NCI-H1694 (cell line): ENCODE measurements at places on chromosomes 7 and 10.

DNA sequence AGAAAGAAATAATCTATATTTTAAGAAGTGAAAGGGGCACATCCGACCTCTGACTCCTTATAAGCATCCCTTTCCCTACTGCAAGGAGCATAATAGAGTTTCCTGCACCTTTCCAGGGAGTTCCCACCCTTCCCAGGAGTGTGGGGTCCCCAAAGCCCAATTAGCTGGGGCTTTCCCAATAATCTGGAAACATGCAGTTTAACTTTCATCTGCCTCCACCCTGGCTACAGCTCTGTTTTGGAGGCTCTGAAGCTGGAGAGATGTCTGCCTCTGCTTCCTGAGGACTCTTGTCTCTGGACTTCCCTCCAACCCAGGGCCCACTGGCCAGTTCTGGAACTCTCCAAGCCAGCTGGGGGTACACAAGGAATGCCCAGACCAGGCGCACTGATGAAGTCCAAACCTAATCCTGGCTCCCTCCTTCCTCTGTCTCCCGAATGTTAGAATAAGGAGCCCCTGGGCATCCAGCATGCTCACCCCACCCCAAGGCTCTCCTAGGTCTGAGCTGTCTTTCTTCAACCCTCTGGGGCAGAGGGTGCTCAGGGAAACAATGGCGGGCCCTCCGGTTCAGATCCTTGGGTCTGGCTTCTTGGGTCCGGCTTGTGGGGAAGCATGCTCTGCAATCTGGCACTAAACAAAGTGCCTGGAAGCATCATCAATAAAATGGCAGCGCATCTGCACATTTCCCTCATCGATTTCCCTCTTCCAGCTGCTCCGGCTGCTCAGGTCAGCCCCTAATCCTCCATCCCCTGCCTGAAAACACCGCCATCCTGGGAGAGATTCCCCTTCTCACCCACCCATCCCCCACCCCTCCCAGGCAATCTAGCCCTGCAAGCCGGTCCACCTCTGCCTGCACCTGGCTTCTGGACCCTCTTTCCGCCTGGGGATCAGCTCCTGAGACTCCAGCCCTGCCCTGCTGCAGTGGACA, 13.3 kb downstream of the HOXA4 start:
- DNase-seq, result no peak

GRCh38 chr10:30752481-30752881, 122.9 kb upstream of the LYZL2 start:
- no peak for DNase-seq

- DNase-seq, result no peak
These were observed 52.5 kb upstream of the COMTD1 start for GRCh38 chr10:75288140-75288711.

- DNase-seq, result no peak
These were observed 5.2 kb upstream of the AGMO start for GRCh38 chr7:15567036-15567435.

- no peak for DNase-seq
These were observed 133.0 kb upstream of the NEBL start for GRCh38 chr10:21030091-21030490.

DNA sequence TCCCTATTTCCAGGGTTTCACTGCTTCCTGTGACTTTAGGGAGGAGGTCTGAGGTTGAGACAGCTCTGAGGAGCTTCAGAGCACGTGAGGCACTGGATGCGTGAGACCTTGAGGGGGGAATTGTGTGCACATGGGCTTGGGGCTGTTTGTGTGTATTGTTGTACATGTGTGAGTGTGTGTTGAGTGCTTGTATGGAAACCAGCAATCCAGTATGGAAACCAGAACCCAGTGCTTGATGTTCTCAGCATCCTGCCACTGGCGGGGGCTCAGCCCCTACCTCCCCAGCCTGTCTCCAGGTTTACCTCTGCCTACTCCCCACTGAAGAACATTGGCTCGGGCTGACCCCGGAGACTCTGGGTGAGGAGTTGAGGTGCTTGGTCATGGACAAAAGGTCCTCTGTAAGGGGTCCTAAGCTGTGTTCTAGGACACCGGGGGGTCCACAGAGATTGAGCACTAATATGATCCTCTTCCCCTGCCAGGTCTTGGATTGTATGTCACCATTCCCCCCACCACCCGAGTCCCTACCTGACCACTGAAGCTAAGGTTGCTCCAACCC, 20.8 kb downstream of the SFTPD start:
- no peak for DNase-seq

DNA sequence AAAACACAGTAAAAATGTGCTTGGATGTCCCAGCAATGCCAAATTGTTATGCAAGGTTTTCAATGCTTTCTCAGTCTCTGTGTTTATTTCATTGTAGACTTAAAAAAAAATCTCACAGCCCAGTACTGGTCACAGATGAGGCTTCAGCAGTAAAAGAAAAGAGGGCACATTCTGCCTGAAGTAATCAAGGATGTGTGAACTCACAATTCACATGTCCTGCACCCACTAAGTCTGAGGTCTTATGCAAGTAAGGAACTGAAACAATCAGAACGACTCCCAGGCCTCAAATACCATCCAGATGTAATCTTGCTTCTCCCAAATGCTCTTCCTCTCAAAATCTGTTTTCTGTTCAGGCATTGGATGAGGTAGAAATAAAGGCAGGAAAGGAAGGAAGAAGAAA, 33.7 kb downstream of the ADRB1 start:
- DNase-seq, result no peak

- DNase-seq, result no peak
These were observed 18.8 kb downstream of the FAM20C start for GRCh38 chr7:211033-211714.

- no peak for DNase-seq
These were observed 141.8 kb downstream of the CTTNBP2 start for GRCh38 chr7:117731455-117731854.

DNA sequence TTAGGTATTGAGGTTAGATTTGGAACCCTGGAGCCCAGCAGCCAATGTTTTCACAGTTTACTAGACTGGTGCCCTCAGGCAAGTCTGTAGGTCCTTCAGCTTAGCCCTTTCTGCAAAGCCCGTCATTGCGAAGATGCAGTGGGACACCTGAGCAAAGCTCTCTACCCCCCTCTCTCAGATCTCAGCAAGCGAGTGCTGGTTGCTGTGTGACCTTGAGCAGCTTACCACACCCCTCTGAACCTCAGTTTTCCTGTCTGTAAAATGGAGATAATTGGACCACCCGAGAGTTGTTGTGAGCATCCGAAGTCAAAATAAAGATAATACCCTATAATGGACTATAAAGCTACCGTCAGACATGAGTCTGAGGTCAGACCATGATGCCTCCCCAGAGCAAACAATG, 3.7 kb downstream of the NPC1L1 start:
- DNase-seq, result no peak

GRCh38 chr10:28962768-28963167, 285.4 kb downstream of the BAMBI start:
- no peak for DNase-seq

GRCh38 chr10:43938810-43939209, 290.1 kb upstream of the ZNF32 start:
- no peak for DNase-seq

DNA sequence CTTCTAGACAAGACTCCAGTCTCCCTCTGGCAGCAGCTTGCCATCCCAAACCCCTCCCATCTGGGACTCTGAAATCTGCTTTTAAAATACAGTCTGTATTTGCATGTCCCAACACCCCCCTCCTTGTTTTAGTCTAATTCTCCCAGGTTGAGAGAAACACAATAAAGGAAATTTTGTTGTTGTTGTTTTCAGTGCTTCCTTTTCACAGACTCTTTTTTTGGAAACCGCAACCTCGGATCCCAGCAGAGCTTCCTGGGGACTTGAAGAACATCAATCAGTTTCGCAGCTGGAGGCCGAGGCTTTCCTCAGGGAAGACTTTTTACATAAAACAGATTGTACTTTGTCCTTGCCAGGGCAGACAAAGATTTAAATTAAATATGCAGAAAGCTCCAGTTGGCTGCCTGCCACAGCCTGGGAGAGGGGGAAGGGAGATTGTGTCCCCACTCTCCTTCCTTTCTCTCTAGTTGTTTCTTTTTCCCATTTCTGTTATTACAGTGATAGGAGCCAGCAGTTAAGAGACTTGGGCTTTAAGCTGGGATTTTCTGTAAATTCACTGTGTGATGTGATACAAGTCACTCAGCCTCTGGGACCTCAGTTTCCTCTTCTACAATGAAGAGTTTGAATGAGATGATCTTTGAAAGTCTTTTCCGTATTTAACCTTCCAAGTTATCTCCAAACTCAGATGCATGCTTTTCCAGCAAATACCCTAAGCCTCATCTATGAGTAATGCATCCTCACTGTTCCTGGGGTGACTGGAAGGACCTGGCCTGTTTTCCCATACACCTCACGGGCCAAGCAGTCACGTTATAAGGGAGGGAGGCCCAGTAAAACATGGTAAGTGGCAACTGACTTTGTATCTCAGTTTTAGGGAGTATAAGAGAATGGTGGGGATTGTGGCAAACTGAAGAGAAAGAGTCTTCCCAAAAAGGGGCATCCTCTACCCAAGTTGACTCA, 192.3 kb downstream of the REEP3 start:
- peak; percentile 94 for DNase-seq

DNA sequence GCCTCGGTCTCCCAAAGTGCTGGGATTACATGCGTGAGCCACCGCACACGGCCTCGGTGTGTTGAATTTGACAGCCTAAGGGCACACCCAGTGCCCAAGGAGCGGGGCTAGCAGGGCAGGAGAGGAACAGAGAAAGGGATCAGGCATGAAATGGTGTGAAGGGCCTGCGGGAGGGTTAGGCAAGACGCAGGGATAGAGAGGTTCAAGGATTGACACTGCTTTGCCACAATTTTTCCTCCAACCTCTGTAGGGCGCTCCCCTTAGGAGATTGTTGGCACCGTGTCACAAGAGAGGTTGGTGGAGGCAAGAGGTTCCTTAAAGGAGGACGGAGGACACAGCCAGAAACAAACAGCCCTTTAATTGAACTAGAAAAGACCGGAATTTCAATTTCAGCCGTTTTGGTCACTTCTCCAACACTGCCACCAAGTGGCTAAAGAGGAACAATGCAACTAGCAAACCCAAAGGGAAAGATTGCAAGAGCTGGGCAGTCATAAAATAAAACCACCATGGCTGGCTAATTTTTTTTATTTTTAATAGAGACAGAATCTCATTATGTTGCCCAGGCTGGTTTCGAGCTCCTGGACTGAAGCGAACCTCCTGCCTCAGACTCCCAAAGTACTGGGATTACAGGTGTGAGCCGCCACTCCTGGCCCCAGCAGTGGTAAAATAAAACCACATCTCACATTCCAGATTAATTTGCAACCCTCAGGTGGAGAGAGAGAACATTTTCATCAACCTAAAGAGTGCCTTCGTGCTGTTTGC, 6.9 kb upstream of the CREB3L2 start:
- DNase-seq, result peak; percentile 5

DNA sequence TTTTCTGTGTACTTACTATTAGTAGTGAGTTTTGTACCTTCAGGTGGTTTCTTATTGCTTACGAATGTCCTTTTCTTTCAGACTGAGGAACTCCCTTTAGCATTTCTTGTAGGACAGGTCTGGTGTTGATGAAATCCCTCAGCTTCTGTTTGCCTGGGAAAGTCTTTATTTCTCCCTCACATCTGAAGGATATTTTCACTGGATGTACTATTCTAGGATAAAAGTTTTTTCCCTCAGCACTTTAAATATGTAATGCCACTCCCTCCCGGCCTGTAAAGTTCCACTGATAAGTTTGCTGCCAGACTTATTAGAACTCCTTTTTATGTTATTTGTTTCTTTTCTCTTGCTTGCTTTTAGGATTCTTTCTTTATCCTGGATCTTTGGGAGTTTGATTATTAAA, 1.7 kb upstream of the CYCS start:
- no peak for DNase-seq
